Right cardiac atrium (tissue), 5 donors: ENCODE measurements at places on chromosomes 1 and 21. TPM values are rescaled to one million over a fixed set of nuclear protein-coding genes. Genes with fewer than 3 reads are reported as not detected.

DNA sequence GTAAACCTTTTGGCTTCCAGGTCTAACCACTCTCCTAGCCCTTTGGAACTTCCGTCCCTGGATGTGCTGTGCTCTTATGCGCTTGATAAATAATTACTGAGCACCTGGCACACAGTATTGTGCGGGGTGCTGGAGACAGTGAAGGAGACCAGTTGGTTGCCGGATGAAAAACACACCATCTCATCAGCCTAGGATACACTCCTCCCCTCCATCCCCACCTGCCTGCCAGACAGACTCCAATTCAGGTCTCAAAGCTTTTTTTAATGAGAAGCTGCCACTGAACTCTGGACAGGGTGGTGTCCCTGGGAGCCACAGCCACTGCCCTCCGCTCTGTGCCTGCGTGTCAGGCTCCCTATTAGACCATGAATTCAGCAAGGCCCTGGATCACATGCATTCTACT, 9.2 kb downstream of the GNB1 start:
- no peak for DNase-seq

The CCDC17 gene
- total RNA-seq, result 1.8 TPM

DNA sequence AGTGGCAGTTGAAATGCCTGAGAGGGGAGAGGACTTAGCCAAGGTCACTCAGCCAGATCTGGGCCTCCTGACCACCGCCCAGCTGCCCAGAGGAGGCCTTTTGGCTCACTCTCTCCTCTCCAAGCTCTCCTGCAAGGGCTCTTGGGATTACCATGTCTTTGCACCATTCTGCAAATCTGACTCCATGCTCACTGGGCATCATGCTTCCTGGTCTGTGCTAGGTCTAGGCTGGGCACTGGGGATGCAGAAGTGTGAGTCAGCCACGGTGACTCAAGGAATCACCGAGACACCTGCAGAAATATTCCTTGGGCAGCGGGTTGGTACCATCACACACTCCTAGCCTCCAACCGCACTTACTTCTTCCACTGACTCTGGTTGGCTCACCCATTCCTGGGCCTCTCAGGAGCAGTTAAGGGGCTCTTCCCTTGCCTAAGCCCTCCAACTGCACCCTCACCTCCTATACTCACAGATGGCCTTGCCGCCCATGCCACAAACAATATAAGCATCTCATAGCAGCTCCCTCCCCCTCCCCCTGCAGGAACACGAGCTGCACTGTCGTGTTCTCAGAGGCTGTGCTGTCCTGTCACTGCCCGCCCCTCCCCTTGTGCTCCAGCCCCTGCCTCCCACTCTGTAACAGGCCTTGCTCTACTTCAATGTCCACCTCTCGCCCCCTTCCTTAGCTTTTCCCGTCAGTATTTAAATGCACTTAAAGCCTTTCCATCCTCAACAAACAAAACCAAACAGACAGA, 34.8 kb downstream of the CDCP2 start:
- no peak for DNase-seq

The CNR2 gene
- total RNA-seq, result not detected

GRCh38 chr21:37165586-37165985, 92.5 kb downstream of the TTC3 start:
- DNase-seq, result no peak

GRCh38 chr1:232439011-232439410, 190.9 kb downstream of the SIPA1L2 start:
- DNase-seq, result no peak

GRCh38 chr1:203440771-203441170, 34.8 kb upstream of the PRELP start:
- peak; percentile 94 for DNase-seq

The PDXK gene
- total RNA-seq, result 74.9 TPM

The SLAMF9 gene
- not detected for total RNA-seq

- no peak for DNase-seq
These were observed 14.6 kb downstream of the PFKFB2 start for GRCh38 chr1:207067665-207068064.

- DNase-seq, result no peak
These were observed 13.0 kb downstream of the PTPRC start for GRCh38 chr1:198651650-198652400.

GRCh38 chr1:118650107-118650807, 337.9 kb downstream of the TBX15 start:
- no peak for DNase-seq

The PDZK1 gene
- 0.14 TPM for total RNA-seq

GRCh38 chr1:178682886-178683285, 42.2 kb upstream of the RALGPS2 start:
- DNase-seq, result no peak

DNA sequence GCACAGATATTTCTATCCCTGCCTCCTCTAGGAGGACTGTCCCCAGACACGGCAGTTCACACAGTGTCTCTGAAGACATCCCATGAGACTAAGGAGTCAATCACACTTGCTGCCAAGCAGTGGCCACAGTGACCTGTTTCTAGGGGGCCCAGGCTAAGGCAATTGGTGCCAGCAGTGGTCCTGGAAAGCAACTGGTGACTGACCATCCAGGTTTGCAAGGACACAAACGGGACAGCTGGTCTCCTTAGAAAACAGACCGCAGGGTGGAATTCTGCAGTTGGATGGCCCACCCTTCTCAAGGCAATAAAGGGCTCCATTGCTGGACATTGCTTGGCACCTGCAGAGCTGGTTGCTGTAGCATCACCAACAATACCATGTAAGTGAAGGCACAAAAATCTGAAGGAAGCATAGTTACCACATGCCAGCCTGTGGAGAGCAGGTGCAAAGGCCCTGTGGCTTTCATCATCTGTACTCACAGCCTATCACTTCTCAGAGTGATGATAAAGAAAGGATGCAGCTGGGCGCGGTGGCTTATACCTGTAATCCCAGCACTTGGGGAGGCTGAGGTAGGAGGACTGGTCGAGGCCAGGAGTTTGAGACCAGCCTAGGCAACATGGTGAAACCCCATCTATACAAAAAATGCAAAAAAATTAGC, 81.5 kb downstream of the STUM start:
- peak; percentile 20 for DNase-seq

DNA sequence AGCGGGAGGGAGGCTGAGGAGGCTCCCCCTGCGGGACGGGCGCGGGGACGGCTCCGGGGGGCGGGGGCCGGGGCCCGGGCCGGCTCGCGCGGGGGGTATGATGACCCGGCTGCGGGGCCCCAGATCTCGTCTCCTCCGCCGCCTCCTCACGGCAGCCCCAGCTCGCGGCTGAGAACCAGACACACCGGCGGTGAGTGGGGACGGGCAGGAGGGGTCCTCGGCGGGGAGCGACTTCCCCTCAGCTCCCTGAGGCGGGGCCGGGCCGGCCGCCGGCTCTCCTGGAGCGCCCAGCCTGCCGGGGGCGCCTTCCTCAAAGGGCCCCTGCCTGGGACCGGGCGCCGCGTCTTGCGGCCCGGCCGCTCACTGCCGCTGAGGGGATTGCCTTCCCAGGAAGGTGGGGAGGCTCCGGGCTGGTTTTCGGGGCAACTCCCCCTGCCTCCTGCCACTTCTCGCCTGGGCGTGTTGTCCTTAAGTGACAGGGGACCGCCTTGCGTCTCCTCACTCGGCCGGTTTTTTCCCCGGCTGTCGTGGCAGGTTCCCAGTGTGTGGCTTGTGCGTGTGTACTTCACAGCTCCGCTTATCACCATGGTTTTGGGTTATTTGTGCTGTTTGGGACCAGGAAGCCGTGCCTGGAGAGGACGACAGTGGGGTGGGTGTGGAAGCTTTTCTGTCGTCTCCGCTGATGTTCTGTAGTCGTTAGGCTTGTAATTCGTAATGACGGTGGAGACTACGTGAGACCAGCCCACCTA, 800 bp downstream of the HIPK1 start:
- peak; percentile 53 for DNase-seq

DNA sequence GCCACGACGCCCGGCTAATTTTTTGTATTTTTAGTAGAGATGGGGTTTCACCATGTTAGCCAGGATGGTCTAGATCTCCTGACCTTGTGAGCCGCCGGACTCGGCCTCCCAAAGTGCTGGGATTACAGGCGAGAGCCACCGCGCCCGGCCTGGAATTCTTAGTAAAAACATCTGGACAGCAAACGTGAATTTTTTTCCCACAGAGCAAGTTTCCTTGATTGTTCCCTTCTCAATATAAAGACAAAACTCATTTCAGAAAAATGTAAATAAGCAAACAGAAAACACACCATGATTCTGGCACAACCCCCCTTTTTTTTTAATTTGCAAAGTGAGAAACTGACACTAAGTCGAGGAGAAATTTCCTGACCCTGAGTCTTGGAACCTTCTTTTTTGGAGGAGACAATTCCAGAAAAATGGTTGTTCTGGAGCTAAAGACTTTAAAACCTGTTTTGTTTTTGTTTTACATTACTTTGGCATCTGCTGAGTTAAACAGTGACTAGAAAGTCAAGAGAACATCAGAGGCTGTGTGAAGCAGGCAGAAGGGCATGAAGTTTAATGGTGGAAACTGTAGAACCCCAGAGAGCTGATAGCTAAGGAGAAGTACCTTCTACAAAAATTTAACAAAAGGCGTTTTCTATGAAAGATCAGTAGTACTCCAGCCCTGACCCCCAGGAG, 10.3 kb upstream of the HMGCS2 start:
- no peak for DNase-seq

The LMX1A gene
- not detected for total RNA-seq

The NHLH1 gene
- total RNA-seq, result not detected

The CRP gene
- total RNA-seq, result not detected

DNA sequence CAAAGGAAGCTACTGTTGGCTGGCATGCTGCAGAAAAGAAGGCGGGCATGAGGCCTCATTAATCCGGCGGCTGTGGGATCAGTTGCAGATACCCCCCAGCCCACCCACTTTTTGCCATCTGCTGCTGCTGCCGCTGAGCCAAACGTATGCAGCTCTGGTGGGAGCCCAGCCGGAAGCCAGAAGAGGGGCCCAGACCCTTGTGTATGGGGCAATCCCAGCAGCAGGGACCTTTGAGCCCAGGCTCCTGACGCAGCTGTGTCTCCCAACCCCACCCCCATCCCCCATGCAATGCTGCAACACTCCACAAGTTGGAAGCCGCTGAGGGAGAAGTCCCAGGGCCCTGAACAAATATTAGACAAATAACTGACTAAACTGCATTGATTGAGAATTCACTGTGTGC, 106.0 kb downstream of the ELAVL4 start:
- DNase-seq, result no peak

DNA sequence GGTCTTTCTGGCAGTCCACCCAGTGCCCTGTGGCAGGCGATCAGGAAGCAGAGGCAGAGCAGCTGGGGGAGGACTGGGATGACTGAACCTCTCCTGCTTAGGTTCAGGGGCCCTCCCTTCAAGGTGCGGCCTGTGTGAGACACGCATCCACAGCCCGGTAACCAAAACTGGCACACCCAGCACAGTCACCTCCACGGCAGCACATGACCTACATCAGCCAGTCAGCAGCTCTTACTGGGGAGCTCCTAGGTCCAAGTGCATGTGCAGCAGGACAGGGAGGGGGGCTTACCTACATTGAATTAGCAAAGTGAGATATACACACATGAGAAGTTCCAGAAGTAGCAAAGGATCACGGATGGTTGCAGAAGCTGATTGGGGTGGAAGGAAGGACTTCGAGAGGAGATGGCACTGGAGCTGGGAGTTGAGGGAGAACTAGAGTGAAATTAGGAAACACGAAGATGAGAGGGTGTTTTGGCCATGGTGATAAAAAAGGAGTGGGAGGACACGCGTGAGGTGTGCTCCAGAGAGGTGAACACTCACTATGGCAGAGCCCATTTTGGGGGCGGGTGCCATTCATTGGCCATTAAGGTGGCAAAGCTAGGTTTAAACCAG, 51.4 kb upstream of the IRF2BP2 start:
- DNase-seq, result no peak

- no peak for DNase-seq
These were observed 104.0 kb downstream of the PAX7 start for GRCh38 chr1:18734461-18735223.

DNA sequence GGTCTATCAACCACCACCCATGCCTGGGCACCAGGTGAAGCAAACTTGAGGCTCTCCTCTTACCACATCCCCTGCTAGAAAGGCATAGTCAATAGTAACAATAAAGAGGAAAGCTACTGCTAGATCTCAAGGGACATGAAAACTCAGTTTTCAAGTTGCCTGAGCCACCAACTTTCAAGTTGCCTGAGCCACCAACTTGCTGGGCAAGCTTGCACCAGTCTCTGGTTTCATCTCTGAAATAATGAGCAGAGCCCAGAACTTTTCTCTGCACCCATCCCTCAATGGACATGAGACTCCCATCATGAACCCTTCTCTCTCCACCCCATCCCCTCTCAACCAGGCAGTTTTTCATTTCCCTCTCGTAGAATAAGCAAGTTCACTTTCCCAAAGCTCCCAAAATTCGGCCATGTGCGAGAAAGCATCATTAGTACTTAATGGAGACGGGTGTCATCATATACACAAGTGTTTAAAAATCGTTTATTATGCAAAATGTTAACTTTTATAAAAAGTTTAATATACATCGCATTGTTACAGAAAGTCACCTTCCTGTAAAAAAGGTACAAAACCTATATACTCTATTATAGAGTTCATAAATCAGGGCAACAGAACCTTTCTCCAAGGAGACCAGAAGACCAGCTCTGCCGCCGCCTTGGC, 1.7 kb downstream of the ID3 start:
- DNase-seq, result no peak

GRCh38 chr1:153539395-153540093, 1.2 kb downstream of the S100A5 start:
- DNase-seq, result no peak

- no peak for DNase-seq
These were observed 440.5 kb downstream of the SMYD3 start for GRCh38 chr1:246066573-246066972.

DNA sequence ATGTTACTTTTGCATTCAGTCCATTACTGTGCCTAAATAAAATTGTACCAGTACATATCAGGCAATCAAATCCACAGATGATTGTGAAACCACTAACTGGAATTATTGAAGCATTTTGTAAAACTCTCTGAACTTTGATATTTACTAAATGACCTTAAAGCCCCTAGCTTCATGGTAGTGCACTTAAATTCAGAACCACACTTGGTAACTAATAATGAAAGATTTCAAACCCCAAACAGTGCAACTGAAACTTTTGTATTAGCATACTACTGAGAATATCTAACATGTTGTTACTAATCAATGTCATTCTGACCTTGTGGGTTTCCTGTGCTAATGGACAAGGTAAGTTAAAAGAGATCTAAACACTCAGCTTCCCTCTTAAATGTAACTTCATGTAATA, at the start of gene CFHR3:
Gene CFHR3 (plus strand): TSS at position 238 of the 400 bp plus-strand sequence. CDS start 47 bp downstream, at position 285.
- no peak for DNase-seq

DNA sequence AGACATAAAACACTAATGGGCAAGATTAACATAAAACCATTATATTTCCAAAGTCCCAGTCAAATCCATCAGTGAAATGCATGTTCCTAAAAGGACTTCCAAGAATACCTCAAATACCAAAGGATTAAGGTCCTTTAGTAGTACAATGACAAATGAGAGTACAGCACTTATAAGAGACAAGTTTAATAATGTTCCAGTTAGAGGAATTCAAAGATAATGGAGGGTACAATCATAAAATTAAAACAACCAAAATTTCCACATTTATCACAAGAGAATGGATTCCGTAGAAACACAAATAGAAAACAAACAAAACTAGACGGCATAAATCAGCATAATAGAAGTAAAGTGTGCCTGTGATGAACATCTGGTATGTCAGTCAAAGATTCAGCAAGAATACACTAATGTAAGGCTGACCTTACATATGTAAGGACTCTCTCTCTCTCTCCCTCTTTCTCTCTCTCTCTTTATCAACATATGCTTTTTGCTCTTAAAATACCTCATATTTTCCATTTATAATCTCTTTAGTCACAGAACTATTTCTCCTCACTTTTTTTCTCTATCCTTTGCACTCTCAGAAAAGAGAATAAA, 32.8 kb upstream of the C1orf53 start:
- no peak for DNase-seq
